Inflammatory macrophage treated with lipopolysaccharide for 4 hours (primary cell): ENCODE measurements at places on chromosomes 5 and 9.

- peak; percentile 14 for DNase-seq
These were observed 2.5 kb upstream of the AQP7 start for GRCh38 chr9:33404788-33405362.

GRCh38 chr9:16458696-16459420 is 411.6 kb downstream of the BNC2 start:
- no peak for DNase-seq

- peak; percentile 8 for DNase-seq
These were observed 27.2 kb upstream of the DEPDC1B start for GRCh38 chr5:60727033-60727679.

- peak; percentile 66 for DNase-seq
These were observed 1.1 kb upstream of the IRF1 start for GRCh38 chr5:132491368-132492364.

- no peak for DNase-seq
These were observed 38.6 kb upstream of the TDRD7 start for GRCh38 chr9:97373331-97373730.

DNA sequence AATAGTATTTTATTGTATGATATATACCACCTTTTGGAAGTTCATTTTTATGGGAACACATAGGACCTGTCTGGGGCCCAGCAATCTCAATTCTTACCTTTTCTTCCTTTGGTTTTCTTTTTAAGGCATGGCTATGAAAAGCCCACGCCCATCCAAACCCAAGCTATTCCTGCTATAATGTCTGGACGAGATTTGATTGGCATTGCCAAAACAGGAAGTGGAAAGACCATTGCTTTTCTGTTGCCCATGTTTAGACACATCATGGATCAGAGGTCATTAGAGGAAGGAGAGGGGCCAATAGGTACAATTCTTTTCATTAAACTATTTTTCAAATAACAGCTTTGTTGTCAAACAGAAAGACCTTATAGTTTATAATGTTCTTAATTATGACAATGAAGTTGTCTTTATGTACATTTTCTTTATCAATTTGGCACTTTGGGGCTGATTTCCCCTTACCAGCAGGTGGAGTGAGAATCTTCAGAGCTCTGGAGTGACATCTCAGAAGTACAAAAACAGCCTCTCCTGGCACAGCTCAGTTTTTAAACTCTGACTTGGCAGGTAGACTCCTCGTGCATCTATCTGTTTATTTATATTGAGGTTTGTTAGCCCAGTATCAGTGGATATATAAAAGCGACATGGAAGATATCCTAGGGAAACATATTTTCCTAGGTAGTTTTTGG is 25.8 kb downstream of the DDX46 start:
- no peak for DNase-seq

DNA sequence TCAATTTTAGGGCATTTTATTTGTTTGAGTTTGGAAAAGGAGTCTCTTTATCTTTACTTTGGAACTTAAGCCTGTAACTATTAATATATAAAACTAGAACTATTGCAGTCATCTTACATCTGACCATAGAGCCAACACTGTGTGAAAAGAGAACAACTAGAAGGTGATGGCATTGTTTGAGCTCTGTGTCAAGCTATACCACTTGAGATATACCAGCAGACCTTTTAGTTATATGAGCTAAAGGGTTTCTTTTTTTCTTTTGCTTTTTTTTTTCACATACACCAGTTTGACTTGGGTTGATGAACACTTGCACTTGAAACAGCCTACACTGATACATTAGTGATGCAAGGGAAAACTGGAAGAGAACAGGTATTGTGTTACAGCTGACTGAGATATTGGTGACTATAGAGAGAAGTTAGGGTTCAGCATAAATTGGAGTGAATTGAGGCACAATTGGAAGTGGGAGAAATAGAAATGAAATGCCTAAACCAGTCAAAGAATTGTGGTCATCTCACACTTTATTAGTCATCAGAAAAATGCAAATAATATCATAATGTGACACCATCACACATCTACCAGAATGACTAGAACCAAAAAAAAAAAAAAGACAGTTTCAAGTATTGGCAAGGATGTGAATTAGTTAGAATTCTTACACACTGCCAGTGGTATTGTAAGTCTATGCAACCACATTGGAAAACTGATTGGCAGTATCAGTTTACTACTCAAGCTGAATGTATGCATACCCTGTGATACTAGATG is 60.9 kb downstream of the ADRB2 start:
- no peak for DNase-seq

DNA sequence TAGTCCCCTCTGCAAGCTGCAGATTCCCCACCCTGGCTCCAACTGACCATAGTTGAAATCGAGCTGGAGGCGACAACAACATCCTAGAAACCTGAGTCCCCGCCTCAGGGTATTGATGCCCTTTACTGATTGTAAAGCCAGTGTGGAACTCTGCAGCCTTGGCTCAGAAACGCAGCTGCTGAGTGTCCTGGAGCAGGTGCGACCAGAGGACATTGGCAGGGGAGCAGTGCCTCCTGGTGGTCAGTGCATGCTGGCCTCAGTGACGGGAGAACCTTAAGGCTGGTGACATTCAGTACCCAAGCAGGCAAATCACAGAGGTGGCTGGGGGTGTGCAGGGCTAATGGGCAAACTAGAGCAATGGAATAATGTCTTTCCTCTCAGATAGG is 20.4 kb upstream of the ZNF354B start:
- DNase-seq: peak; percentile 55

DNA sequence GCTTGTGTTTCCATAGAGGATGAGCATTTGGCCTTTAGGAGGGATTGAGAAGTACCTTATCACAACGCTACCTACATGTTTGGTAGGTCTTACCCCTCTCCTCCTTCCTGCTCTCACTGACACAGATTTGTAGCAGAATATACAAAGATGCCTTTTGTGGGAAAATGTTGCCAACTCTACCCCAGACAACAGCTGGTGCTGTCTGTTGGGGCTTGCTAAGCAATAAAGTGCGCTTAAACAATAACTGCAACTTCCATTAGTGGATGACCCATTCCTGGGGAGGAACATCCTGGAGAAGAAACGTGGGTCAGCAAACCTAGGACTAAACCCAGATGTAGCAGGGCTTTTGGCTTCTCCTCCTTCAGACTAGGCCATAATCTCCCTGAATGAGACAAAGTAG is 174.3 kb downstream of the EFNA5 start:
- no peak for DNase-seq

- no peak for DNase-seq
These were observed 160.8 kb downstream of the MCTP1 start for GRCh38 chr5:95124101-95124500.

- DNase-seq: peak; percentile 79
These were observed 27.5 kb downstream of the SPARC start for GRCh38 chr5:151659001-151659754.

DNA sequence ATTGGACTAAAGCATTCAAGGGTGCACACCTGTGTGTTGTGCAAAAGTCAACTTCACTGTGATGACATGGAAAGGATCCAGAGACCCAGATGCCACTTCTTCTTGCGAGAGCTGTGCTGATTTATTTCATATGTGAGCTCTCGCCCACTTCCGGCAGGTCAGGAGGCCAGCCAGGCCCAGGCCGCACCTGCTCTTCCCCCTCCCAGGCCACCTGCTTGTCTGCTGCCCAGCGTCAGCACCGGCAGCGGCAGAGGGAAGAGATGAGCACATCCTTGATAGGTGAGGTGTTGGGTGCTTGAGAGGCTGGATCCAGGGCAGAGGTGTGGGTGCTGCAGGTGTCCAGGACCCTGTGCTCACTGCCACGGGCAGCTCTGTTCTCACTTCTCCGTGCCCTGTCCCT is 242.9 kb downstream of the FANCC start:
- DNase-seq: no peak

DNA sequence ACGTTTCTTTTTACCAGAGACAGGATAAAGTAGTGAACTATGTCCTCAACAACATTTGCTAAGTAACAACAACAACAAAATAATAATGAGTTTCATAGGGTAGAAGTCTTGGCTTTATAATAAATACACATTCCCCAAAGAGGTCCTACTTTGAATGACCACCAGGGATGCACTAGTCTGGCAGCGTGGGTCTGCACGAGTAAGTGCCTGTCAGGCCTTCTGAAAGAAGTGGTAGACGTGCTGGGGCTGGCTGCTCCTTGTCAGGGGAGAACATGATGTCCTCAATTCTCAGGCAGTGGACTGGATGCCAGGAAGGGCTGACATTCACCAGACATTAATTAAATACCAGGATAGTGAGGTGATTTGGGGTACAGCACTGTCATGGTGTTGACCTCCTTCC is 331.1 kb downstream of the TMEM38B start:
- no peak for DNase-seq

- DNase-seq: no peak
These were observed 194.6 kb upstream of the KIF2A start for GRCh38 chr5:62111428-62111827.

DNA sequence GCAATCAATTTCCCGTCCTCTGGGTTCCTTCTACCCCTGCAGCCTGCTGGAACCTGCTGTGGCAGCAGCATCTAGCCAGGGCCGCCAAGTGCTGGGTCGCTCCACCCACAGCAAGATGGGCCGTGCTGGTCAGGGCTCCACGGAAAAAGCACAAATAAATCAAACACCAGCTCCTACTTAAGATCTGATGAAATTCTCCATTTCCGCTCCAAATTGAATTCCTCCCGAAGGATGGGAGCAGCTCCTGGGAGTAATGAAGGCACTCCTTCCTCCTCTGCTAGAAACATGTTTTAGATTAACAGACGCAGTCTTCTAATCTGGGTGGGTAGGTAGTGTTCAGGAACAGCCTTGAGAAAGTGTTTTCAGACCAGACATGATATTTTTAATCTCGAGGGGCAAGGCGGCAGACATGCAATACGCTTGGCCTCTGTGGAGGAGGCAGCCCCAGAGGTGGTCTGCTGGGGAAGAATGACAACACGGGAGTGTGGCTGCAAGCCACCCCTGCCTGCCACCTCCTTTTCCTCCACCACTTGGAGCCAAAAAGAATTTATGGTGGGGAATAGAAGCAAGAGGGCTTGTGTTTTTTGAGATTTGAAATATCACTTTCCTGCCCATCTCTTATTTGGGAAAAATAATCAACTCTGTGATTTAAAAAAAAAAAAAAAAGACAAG is 194.1 kb downstream of the AOPEP start:
- no peak for DNase-seq

DNA sequence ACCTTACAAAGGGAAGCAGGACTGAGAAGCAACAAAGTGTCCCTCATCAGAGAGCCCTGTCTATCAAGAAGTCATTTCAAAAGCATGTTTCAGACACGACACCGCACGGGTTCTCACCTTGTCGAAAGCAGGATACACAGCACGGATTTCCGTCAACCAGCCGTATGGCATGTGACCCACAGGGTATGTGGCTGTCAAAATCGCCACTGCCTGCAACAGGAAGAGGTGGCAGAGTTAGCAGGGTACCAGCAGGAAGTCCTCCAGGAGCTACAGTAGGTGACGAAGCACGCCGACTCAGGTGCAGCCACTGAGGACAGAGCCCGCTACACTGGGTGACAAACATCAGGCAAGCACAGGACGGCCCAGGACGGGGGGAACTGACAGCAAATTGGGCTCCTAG is 81.2 kb downstream of the OTULIN start:
- DNase-seq: no peak

DNA sequence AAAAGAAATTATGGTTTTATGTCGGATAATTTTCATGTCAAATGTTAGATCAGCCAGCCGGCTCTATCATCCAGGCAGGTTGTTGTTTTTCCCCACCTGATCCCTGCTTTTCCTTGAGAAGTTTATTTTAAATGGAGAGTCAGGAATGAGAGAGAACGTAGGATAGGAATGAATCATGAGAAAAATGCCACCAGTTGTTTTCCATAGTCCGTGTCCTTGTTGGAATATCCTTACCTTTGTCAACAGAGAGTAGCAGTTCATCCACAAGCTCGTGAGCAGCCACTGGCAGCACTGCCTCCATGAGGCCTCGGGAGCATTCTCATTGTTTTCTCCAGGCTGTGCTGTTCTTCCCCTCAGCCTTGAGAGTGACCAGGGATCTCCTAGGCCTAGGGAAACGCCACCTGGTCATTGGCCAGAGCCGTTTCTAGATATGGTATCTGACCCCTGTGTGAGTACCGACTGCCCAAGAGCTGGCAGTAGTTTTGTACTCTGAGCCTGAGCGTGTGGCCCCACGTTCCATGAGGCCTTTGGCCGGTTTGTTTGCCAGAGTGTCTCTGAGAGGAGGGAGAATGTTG is 293.3 kb downstream of the FANCC start:
- no peak for DNase-seq

- DNase-seq: no peak
These were observed 108.5 kb downstream of the NR6A1 start for GRCh38 chr9:124662561-124662960.

DNA sequence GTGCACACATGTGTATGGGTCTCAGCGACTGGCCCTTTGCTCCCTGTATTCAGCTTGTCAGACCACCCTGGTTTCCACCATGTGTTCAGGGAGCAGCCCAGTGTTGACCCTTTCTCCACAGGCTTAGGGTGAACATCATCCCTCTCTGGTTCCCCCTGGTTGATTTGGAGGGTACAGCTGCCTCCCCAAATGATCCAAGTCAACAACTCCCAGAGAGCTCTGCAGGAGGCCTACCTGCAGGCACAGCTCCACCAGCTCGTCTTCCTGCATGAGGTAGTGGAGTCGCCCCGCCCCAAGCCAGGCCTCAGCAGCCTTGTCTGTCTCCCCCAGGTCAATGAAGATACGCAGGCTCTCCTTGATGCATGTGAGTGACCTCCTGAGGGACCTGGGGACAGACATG is 50.5 kb downstream of the SH3TC2 start:
- DNase-seq: no peak

GRCh38 chr5:111603446-111603827 is 91.1 kb upstream of the STARD4 start:
- DNase-seq: no peak

DNA sequence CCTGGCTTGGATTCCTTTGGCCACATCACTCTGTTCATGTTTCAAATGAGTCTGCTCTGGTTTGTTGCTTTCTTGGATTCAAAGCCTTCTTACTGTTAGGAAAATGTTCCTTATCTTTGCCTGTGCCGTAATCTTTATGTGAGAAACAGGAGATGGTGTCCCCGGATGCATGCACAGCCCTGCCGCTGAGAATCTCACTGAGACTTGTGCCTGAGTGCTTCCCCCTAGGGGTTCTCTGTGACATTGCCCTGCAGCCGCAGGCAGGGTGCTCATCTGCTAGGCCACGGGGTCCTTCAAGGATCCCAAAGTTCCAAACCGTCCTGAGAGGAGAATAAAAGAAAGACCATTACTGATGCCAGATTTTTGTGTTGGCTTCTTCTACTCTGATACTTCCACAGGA is 81.4 kb upstream of the ANKRD55 start:
- peak; percentile 37 for DNase-seq

GRCh38 chr9:128577206-128577605 is 24.8 kb downstream of the SPTAN1 start:
- DNase-seq: no peak

DNA sequence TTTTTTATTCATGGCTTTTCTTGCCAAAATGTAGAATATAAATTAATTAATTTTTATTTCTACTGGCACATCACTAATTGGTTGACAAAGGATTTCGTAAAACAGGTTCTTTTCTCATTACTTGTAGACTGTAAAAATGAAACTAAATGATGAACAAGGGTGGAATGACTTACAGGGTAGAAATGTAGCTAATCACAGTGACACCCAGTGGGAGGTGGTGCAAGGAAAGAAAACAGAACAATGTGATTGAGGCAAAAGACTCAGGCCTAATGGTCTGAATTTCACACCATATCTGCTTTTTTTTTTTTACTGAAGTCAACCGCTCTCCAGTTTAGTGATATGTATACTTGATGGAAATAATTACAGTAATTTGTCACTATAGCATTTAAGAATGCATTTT is 28.9 kb downstream of the GABRG2 start:
- DNase-seq: peak; percentile 25

GRCh38 chr5:151719228-151720000 is 32.7 kb upstream of the SPARC start:
- peak; percentile 46 for DNase-seq

GRCh38 chr5:150085950-150086715 is at the start of gene CSF1R:
Gene CSF1R (minus strand): TSS chr5:150086554. CDS start chr5:150086427, 127 bp downstream.
- DNase-seq: peak; percentile 73
